ENCODE measurements at places on chromosomes 7 and 10.
A peak's percentile ranks its signal among the peaks of the same experiment; 100 is the strongest.

DNA sequence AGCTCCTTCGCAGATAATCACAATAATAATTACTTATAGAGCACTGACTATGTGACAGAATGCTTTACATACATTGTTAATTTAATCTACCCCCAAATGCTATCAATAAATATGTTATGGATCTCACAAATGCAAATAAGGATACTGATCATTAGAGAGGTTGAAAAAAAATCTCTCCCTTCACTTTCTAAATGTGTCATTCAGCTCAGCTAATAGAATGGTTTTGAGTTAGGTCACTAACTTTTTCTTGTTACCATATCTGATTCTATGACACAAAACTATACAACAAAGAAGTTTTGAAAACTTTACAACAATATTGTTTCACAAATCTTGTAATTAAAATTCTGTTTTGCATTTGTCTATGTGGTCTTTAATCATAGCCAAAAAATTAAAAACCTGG lies 17.4 kb downstream of the NEUROD6 start:
- no peak for DNase-seq

- no peak for DNase-seq
Observed at GRCh38 chr10:29355411-29355991, 66.6 kb downstream of the LYZL1 start.

- no peak for DNase-seq
Observed at GRCh38 chr10:96889415-96890171, 57.5 kb downstream of the LCOR start.

- DNase-seq: no peak
Observed at GRCh38 chr10:6014241-6014761, 37.0 kb upstream of the IL15RA start.

- no peak for DNase-seq
Observed at GRCh38 chr7:149621776-149622175, 124.2 kb upstream of the ZNF746 start.

DNA sequence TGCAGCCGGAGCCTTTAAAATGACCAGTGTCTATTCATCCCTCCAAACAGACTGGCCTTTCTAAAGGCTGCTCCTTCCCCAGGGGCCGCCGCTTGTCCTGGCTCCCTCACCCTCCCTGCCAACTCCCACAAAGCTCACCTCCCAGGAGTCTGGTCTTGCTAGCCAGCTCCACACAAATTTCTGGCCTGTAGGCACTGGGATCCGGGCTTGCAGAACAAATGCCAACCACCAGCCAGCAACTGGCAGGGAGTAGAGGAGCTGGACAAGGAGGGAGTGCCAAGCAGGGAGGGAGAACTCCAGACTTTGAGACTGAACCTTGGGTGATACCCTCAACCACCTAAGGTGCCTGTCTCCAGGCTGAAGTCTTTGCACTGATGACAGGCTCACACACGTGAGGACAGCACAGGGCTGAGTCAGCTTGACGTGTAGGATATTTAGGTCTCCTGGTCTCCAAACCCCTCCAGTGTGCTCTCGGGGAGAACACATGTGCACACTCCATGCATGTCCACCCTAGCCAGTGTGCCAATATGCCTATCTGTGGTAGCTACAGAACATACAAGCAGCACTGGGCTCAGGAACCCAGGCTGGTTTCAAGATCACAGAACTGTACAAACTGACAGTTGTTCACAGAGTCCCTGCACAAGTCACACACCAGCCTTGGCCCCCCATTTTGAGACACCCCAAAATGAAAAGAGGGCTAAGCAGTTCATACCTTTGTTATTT lies 6.0 kb downstream of the PAX2 start:
- no peak for DNase-seq

DNA sequence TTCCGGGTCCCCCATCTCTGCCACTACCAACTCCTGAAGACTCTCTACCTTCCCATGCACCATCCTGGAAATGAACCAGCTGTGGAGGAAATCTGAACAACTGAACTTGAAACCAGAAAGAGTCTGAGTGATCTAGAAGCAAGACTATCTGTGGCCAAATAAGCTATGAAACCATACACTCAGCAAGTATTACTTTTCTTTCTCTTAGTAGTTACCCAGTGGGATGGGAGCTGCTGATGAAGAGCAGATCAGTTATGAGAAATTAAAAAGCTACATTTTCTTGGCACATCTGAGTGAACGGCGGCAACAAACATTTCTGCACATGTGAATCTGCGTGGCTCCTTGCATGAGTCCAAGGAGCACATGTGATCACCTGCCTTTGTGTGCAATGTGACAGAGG lies 31.6 kb upstream of the AGK start:
- no peak for DNase-seq

DNA sequence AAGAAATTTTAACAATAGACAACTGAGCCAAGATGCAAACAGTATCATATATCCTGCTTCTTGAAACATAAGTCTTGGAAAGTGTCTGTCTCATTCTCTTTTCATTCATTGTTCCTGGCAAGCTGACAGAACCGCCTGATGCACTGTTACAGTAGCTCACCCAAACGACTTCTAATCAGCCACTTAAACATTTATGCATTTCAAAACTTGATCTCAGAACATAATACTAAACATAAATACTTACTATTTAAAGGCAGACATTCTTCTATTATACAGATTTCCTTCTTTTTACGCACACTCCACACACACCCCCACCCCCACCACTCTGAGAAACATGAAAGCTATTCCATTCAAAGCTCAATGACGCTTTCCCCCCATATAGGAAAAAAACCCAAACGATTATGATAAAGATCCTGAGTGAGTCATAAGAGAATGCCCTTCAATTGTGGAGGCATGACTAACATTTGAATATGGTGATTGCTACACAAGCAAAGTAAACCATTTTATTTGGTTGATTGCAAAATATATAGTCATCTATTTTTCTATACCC lies 30.5 kb downstream of the SHTN1 start:
- no peak for DNase-seq

DNA sequence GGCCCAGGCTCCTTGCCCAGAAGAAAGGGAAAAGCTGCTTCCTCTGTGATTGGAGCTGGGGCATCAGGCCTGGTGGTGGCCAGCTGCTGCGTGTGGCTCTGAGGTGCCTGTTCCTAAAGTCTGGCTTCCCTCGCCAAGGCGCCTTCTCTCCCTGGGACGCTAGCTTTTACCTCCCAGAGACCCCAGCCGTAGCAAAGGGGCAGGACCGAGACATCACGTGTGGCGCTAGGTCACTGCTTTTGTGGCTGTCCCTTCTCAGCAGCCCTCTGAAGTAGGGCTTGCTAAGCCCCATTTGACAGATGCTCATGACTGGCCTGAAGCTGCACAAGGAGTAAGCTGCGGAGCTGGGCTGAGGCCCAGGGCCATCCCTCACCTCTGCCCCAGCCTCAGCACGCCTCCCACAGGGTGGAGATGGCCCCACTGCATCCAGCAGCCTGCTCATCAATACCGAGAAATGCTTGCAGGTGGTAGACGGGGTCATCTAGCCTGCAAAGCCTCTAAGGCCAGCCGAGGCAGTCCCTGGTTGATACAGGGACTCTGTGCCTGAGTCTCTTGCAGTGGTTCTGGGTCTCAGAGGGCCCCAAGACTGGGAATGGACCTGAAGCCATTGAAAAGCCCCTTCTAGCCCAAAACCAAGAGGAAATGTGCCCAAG lies 171.2 kb downstream of the LCOR start:
- no peak for DNase-seq

- DNase-seq: no peak
Observed at GRCh38 chr7:155961241-155962190, 149.3 kb upstream of the SHH start.

- no peak for DNase-seq
Observed at GRCh38 chr7:963236-964078, 9.0 kb upstream of the ADAP1 start.

GRCh38 chr7:131203291-131203976 lies 124.2 kb upstream of the MKLN1 start:
- no peak for DNase-seq

DNA sequence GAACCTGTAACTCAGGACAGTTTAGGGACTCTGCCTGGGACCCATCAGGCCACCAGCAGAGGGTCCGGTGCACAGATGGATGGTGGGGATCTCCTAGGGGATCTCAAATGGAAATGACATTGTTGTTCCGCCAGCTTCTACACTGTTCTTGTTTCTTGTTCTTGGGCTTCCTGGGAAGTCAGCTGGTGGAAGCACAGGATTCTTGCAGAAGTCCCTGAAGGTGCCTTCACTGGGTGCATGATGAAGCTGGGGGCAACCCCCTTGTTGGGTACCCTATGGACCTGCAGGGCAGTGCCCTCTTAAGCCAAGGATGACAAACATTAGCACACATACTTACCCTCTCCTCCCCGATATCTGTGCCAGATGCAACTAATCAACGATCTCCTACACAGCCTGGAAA lies 18.6 kb downstream of the SFTPD start:
- no peak for DNase-seq

DNA sequence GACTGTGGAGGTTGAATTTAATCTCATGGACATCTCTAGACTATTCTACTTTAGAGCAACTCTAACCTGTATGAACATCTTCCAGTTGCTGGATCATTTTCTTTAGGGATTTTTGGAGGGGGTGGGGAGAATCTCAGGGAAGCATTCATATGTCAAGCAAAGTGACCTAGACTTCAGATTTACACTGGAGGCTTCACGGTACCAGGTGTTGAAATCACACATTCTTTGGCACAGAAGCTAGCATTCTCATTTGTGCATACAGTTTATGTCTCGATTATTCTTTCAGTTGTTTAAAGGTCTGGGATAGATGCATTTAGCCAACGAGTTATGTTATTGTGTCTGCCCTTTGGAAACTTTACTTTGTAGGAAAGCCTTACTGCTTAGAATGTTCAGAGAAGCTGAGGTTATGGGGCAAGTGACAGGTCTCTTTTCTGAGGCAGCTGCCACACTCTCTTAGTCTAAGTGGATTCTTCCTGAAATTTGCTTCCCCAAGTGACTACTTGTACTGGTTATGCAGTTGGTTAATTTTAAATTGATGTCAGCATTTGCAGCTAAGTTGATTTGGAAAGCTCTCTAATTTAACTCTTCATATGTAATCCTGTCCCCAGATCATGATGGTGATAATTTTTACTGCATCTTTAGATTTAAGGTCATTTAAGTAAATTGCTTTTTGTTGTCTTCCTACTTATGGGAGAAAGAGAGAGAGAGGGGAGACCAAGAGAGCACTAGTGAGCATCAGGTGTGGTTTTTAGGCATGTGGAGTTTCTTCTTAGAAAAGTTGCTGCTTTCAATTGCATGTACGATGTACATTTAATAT lies 153.8 kb downstream of the PRKG1 start:
- no peak for DNase-seq

DNA sequence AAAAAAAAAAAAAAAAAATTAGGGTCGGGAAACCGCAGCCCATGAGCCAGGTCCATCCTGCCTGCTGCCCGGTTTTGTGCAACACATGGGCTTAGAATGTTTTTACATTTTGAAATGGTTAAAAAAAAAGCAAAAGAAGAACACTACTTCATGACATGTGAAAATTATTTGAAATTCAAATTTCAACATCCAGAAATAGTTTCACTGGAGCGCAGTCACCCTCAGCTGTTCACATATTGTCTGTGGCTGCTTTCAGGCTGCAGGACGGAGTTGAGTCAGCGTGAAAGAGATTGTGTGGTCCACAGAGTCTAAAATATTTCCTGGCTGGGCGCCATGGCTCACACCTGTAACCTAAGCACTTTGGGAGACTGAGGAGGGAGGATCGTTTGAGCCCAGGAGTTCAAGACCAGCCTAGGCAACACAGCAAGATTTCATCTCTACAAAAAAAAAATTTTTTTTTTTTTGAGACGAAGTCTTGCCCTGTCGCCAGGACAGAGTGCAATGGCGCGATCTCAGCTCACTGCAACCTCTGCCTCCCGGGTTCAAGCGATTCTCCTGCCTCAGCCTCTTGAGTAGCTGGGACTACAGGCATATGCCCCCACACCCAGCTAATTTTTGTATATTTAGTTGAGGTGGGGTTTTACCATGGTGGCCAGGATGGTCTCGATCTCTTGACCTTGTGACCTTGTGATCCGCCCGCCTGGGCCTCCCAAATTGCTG lies 63.9 kb upstream of the ECHDC3 start:
- no peak for DNase-seq

- DNase-seq: no peak
Observed at GRCh38 chr7:134058980-134059379, 68.2 kb upstream of the LRGUK start.

GRCh38 chr7:140673774-140674155 lies 1.0 kb downstream of the ADCK2 start:
- DNase-seq: no peak

- DNase-seq: no peak
Observed at GRCh38 chr10:20313665-20314064, 497.4 kb downstream of the PLXDC2 start.

- no peak for DNase-seq
Observed at GRCh38 chr10:124658591-124659242, 85.5 kb downstream of the FAM53B start.

DNA sequence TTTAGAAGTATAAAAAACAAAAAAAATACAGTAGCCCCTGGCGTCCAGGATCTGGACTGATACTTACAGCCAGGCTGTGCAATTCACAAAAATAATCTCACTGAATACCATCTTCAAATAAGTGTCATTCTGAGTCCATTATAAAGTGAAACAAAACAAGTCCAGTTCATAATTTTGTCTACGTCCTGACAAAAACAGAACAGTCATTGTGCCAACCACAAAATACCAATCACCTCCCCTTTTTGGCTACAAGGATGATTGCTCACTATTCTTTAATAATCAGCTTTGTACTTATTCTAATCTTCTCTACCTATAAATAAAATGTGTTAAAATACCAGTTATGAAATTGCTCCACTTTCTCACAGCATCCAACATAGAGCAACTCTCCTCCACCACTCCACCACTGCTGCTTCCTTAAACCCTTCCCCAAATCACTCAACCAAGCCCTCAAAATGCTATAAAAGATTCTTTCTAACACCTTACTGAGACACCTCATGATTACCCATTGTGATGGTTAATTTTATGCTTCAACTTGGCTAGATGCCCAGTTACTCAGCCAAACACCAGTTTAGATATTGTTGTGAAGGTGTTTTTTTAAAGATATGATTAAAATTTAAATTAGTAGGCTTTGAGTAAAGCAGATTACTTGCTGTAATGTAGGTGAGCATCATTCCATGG lies 479.8 kb upstream of the SEMA3A start:
- no peak for DNase-seq

DNA sequence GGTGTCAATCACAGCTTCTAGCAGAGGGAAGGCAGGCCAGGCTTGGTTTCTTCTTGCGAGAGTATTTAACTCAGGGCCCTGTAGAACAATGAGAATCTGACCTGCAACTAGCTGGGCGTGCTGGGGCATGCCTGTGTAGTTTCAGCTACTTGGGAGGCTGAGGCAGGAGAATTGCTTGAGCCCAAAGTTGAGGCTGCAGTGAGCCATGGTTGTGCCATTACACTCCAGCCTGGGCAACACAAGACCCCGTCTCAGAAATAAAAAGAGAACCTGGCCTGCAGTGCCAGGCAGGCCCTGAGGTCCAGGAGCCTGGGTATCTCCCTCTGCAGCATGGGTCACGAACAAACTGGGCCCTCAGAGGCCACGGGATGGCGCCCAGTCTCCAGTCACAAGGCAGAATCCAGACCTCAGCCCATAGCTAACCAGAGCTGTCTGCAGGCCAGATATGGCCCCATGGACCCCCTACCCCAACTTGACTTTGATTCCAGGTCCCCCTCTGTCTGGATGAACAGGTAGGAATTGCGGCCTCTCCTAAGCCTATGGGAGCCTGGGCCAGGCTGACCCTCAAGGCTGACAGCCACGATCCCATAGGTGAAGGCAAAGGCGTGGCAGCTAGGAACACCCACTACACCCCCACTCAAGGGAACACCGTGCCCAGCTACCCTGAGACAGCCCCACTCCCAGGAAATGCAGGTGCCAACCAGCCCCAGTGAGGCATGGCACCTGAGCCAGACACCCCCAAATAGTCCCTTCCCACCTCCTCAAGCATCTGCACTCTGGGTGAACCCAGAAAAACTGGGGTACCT lies 102.7 kb upstream of the TNRC18 start:
- DNase-seq: peak; percentile 79

All from Caco-2 (cell line).